ENCODE measurements at places on chromosomes 4 and X.

DNA sequence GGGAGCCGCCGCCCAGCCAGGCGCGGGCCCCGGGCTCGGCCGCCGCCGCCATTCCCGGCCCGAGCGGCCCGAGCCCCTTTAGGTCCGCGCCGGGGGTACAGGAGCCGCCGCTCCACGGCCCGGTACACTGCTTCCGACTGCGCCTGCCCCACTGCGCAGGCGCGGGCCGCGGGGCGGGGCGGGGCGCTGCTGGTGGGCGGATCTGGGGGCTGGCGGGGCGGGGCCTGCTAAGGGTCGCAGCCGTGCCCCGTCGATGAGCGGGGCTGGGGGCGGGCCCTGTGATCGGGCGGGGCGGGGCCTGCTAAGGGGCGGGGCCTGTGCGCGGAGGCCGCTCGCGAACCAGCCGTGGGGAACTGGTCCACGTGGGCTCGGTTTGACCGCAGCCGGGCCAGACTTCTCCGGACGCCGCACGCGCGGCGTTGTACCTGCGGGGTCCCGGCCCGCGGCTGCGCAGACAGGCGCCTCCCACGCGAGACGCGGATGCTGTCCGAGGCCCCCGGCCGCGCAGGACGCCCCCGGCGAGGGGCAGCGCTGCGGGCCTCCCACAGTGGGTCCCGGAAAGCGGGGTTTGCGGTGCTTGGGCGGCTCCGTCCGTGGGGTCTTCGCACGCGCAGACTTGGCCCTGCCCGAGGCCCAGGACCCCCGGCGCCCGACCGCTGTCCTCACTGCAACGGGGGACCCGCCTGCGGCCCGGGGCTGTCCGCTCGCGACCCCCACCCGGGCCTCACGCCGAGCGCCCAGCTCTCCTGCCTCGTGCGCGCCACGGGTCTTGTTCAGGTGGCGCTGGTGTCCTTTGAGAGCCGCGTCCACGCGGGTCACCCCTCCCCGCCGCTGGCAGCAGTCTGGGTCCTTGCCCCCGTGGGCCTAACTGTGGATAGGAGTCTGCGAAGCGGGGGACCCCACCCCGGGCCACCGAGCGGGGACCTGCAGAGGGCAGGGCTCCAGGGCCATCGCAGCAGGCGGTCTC lies at the start of gene DGKQ:
Gene DGKQ, minus strand, starts transcription at position 139 of the 967 bp plus-strand sequence. Its CDS starts 87 bp downstream, at position 52.
- peak; percentile 89 for DNase-seq

GRCh38 chr4:24888475-24889344 lies 24.1 kb downstream of the CCDC149 start:
- DNase-seq: no peak

GRCh38 chrX:147376601-147377422 lies 534.9 kb upstream of the FMR1 start:
- no peak for DNase-seq

DNA sequence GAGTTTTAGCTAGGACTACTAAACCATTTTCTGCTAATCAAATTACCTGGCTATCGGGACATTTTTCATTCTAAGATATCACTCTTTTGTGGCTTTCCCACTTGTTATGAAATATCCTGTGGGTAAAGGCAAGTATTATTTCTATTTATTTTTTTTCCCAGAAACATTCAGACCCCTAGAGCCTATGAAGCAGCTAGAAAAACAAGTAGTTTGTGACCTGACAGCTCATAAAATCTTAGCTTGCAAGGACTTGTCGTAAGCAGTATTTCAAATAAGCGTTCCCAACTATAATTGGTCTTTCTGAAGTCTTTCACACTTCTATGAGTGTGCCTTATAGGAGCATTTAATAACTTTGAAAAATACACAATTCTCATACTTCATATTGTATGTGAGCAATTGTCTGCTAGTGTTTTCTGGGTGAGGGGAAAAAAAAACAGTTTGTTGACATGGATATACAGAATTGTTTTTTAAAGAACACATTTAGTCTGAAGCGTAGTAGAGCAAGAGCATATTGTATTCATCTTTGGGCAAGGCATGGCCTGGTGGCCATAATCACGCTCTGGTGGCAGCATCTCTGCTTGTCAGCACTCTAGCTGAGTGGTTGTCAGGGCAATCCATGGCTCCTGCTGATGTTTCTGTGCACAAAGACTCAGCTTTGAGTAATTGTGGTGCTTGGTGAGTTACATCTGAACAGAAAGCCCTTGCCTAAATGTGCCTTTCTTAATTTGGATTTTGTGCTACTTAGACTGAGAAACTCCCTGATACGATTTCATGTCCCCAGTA lies 2.6 kb downstream of the MCUB start:
- DNase-seq: no peak

- DNase-seq: no peak
Measured at GRCh38 chr4:185119927-185120630, 23.0 kb upstream of the SLC25A4 start.

- DNase-seq: no peak
Measured at GRCh38 chrX:31112226-31112999, 40.6 kb upstream of the FTHL17 start.

GRCh38 chr4:25457053-25457715 lies 80.1 kb downstream of the ANAPC4 start:
- DNase-seq: no peak

- DNase-seq: no peak
Measured at GRCh38 chrX:110561034-110561433, 202.4 kb downstream of the RTL9 start.

DNA sequence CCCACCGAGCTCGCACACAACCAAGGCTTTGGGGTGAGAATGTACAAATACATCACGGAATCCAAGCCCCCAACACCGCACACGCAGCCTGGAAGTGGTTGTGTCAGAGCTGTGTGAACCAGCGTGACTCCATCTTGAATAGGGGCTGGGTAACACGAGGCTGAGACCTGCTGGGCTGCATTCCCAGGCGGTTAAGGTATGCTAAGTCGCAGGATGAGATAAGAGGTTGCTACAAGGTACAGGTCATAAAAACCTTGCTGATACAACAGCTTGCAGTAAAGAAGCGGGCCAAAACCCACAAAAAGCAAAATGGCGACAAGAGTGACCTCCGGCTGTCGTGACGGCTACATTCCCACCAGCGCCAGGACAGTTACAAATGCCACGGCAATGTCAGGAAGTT lies 258.4 kb downstream of the DHRSX start:
- DNase-seq: no peak

DNA sequence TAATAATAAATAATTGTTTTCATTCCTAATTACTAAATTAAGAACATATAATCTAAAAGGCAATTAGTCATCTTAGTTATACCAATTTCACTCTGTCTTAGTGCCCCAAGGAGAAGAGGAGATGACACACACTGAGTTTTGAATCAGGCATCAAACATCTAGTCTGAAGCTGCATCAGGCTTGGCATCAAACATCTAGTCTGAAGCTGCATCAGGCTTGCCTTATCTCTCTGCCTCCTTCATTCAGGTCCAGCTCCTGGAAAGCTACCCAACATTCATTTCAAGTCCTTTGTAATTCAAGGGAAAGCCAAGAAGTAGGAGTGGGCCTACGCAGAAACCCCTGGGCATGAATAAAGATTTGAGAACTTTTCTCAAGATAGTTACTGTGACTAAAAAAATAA lies 62.2 kb downstream of the SH3RF1 start:
- no peak for DNase-seq

- no peak for DNase-seq
Measured at GRCh38 chr4:101451086-101451485, 103.8 kb upstream of the PPP3CA start.

DNA sequence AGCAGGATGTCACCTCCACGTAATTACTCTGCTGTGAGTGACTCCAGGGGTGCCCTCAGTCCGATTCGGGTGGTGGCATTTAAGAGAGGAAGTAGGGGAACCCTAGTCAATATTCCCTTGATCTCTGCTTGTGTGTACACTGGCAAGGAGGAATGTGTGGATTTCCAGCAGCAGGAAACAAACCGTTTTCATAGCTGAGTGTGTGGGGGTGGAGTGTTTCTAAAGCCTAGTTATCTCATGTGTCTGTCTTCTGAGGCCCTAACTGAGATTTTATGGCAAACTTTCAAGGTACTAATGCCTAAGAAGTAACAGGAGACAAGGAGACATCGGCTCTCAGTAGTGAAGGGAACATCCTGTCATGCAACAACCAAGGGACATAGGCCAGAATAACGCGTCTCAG lies 6.6 kb upstream of the CLDN24 start:
- DNase-seq: no peak
